Body of pancreas (tissue), 4 donors: ENCODE measurements at places on chromosomes 5 and 9.
A peak's percentile ranks its signal among the peaks of the same experiment; 100 is the strongest.

- no peak for DNase-seq
These were observed 10.6 kb upstream of the MEGF9 start for GRCh38 chr9:120724757-120725400.

GRCh38 chr5:43192558-43193180 is 644 bp downstream of the NIM1K start:
- peak; percentile 15 for DNase-seq

DNA sequence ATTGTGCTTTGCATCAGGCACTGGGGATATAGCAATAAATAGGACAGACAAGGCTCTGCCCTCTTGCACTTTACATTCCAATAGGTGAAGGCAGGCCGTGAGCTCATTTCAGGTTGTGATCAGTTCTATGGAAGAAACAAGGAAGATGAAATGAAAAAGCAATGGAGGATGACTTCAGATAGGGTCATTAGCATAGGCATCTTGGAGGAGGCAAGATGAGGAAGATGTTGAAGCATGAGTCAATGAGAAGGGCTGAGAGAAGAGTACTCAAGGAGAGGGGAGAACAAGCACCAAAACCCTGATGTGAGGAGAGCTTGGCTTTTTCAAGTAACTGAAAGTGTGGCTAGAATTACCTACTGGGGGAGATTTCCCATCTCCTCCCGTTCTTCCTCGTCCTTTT is 5.0 kb upstream of the SPARC start:
- DNase-seq: no peak

GRCh38 chr5:179806250-179807048 is at the start of gene MGAT4B:
Gene MGAT4B (minus strand): TSS chr5:179806866. CDS start chr5:179806583, 283 bp downstream.
- DNase-seq: peak; percentile 81

DNA sequence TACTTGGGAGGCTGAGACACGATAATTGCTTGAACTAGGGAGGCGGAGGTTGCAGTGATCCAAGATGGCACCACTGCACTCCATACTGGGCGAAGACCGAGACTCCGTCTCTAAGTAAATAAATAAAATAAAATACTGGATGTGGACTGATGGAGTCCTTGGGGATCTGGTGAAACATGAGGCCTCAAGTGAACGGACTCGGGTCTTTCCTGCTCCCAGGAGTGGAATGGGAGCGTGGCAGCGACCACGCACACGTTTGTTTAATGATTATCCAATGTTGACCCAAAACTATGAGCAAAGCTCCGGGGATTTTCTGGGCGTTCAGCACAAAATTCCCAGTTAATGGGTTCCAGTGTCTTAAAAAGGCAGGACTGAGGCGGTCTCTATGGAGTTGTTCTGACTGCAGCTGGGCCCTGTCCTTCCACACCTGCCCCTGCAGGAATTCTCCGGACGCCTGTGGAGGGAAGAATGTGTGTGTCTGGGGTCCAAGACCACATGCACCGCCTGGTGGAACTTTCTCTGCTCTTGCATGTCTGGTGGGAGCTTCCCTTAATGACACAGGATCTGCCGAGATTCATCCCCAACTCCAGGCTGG is 26.6 kb downstream of the NEK6 start:
- no peak for DNase-seq

DNA sequence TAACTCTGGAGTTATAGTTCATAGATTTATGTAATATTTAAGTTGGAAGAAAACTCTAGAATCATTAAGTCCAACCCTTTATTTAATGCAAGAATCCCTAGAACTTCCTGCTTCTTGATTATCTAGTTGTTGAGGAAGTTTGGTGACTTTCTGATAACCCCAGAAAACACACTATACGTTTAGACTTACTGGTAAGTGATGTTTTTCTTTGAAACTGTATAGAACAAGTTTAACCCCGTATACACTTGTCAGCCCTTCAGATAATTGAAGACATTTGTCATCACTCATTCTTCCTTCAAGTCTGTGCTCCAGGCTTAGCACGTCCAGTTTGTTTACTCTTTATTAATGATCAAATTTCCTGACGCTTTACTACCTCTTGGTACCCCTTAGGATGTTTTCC is 9.0 kb downstream of the NDUFS4 start:
- DNase-seq: no peak
